ENCODE measurements at places on chromosomes 3 and 15. TPM values are rescaled to one million over a fixed set of nuclear protein-coding genes. Genes with fewer than 3 reads are reported as not detected.
A peak's percentile ranks its signal among the peaks of the same experiment; 100 is the strongest.

DNA sequence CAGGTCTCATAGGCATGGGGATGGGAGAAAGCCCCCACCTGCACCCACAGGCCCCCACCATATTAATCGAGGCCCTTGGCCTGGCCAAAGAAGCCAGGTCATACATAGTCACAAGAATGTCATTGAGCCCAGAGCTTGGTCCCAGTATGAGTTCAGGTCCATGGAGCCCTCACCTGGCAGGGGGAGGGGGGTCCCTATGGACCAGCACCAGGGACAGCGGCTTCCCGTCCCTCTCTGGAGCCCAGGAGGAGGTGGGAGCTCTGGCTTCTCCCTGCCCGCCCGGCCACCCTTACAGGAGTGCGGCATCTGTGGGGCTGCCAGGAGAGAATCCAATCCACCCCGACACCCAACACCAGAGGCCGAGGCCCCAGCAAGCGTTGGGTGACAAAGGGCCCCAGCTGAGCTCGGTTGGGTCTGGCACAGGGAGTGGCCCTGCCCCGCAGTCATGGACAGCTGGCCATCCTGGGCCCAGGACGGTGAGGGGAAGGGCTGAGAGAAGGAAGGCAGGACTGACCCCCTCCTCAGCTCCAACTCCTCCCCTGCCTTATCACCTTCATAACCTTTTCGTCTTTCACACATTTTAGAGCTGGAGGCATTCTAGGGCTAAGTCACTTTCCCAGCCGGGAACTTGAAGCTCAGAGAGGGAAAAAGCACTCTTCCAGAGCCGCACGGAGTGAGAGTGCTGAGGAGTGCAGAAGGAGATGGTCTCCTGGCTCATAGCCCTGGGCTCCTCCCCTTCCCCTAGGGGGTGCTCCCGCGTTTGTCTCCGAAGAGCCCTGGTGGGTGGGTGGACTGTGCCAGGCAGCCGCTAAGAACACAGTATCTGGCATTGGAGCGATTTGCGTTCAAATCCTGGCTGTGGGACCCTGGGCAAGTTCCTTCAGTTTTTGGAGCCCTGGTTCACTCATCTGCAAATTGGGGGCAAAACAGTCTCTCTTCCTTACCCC lies 54.6 kb downstream of the ATP2B2 start:
- no peak for DNase-seq

DNA sequence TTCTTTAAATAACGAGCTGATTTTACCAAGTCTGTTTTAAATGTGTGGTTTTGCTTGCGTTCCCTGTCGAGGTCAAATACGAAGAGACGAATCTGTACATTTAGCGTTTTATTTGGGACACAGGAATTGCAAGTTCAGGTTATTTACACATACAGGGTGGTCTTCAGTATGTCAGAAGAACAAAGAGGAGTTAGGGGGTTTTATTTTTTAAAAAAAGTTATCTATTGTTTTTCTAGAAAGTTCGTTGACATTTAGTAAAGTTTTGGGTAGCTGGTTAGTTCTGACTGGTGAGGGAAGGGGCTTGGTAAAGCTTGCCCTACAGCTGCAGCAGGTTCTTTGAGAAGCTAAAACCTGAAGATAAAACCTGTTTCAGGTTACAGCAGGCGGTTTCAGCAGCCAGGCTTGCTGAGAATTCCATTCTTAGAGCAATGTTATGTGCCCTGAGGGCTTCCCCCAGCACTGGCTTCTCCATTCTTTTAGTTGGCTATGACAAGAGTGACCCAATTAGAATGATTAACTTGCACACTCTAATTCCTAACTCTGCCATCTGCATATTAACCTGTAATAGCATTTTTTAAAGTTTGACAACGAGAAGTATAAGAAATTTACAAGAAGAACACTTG lies 815 bp upstream of the ZNF280D start:
- DNase-seq = no peak

- DNase-seq = no peak
These were observed 138.3 kb downstream of the TAFA4 start for GRCh38 chr3:68793759-68794701.

DNA sequence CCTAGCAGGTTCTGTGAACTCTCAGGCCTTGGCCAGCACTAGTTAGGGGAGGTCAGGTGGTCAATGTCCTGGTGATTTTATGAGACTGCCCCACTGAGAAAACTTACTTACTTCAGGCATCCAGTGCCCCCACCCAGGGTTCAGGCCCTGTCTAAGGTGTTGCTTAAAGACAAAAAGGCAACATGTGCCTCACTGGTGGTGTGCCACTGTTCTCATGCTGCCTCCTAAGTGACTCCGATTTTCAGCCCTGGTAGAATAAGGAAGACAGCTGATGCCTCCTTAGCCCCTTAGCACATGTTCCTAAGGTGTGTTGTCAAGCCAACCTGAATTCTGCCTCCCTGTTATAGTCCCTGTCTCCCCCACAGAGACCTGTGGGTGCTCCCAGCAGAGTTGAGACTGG lies 5.3 kb downstream of the RBM15B start:
- DNase-seq = peak; percentile 75

- DNase-seq = no peak
These were observed 524 bp downstream of the CHRM5 start for GRCh38 chr15:33968821-33969220.

DNA sequence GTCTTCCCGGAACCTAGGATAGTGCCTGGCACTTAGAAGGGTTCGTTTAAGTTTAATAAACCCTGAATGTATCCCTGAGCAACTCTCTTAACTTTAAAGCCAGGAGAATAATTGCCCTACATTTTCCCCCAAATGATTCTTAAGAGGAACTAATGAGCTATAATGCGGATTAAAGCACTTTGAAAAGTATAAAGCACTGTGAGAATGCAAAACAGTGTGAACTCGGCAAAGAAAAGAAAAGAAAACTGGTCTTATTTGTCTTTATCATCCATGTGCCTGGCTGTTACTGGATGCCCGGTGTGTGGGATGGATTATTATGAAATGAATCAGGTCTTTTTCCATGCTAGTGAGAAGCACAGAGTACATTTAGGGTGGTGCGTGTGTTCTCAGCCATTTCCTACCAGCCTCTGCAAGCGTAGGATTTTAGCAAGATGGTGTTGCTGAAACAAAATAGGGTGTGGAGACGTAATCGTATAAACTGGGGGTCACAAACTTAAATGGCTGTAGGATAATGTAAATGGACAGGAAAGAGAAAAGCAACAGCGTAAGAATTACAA lies 983 bp downstream of the KBTBD12 start:
- no peak for DNase-seq

- no peak for DNase-seq
These were observed 71.0 kb upstream of the PRR23E start for GRCh38 chr3:127121885-127122284.

DNA sequence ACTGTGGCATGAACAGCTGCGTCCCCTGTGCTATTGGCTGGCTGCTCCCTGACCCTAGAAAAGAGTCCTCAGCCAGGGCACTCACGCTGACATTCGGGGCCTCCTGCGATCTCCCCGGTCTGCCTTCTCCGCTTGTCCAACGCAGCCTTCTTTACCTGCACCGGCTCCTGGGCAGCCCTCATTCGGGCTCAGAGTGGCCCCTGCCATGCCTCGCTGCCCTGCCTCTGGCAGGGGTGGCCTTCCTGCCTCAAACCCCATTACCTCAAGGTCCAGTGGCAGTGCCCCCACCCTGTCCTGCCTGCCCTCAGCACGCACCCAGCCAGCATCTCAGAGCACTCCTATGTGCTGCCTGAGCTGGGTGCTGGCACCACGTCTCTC lies 86.5 kb downstream of the TBC1D2B start:
- no peak for DNase-seq

DNA sequence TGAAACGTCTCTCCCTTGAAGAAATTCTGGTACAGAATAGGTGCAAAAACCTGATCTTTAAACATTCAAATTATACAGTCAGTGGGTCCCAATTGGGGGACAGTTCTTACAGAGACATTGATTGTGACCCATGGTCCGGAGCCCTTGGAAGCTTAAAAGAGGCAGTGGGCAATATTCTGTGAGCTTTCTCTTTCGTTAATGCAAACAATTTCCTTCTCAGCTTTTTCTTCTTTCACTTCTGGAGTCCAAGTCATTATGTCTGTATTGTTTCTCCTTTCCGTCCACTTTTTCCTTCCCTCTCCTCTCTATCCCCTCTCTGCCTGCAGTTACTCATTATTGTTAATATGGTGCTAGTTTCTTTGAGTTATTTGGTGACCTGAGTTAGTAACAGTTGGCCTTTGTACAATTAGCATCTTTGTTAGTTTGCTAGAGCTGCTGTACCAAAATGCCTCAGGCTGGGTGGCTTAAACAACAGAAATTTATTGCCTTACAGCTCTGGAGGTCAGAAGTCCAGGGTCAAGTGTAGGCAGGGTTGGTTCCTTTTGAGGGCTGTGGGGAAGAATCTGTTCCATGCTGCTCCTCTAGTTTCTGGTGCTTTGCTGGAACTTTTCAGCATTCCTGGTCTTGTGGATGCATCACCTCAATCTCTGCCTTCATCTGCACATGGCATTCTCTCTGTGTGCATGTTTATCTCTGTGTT lies 102.6 kb downstream of the GMPS start:
- no peak for DNase-seq

DNA sequence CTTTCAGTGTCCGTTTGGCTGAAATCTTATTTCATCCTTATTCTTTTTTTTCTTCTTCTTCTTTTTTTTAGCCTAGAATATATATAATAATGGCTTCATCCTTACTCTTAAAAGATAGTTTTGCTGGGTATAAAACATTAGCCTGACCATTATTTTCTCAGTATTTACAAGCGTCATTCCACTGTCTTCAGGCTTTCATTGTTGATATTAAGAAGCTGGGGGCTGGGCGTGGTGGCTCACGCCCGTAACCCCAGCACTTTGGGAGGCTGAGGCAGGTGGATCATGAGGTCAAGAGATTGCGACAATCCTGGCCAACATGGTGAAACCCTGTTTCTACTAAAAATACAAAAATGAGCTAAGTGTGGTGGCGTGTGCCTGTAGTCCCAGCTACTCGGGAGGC lies 10.6 kb downstream of the ZNF710 start:
- DNase-seq = no peak

- DNase-seq = no peak
These were observed 158.6 kb upstream of the NR2E3 start for GRCh38 chr15:71651750-71652186.

DNA sequence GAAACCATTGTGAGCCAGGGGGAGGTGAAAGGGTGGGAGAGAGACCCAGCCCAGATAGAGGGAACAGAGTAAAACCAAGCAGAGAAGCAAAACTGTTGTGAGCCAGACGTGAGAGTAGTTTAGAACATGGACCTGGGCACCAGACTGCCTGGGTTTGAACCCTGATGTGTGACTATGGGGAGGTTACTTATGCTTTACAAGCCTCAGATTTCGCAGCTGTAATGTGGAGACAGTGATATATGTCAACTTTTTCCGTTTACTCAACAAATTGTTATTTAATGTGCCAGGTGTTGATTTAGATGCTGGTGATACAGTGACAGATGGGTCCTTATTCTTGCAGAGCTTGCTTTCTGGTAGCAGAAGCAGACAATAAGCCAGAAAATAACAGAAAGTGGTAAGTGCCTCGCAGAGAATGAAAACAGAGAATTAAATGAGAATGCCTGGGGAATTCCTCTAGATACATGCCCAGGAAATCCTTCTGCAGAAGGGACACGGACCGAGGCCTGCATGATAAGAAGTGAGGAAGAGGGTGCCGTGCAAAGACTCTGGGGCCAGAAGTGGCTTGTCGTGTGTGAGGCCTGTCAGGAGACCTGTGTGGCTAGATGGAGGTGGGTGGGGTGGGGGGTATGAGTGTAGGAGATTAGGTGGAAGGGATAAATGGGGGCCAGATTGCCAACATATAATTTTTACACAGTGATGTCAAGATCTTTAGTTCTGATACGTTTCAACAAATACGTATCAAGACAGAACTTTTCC lies 15.0 kb downstream of the KAT2B start:
- DNase-seq = no peak

DNA sequence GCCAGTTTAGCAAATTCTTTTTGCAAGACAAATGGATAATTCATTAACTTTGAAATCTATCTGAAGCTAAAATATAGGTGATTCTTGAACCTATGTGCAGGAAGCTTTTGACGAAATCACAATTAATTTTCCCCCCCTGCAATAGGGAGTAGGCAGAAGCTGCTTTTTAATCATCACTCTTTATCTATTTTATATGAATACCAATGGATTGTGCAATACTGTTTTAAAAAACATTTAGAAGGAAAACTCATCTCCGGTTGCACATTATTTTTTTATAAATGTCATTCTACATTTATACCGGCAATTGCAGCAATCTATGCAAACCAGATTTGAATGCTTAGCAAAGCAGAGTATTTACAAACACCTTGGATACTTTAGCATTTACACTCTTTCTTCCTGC lies 121.1 kb upstream of the TMCO5A start:
- no peak for DNase-seq

DNA sequence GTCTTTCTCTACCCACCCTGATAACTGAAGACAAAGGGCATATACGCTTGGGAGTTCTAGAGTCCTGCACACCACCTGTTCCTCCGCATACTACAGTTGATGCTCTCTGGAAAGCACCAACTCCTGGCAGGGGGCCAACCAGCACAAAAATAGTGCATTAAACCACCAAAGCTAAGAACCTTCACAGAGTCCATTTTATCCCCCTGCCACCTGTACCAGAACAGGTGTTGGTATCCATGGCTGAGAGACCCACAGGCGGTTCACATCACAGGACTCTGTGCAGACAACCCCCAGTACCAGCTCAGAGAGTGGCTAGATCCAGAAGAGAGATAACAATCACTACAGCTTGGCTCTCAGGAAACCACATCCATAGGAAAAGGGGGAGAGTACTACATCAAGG lies 114.4 kb upstream of the POU1F1 start:
- no peak for DNase-seq

- DNase-seq = no peak
These were observed 70.0 kb upstream of the LIMD1 start for GRCh38 chr3:45524565-45524964.

DNA sequence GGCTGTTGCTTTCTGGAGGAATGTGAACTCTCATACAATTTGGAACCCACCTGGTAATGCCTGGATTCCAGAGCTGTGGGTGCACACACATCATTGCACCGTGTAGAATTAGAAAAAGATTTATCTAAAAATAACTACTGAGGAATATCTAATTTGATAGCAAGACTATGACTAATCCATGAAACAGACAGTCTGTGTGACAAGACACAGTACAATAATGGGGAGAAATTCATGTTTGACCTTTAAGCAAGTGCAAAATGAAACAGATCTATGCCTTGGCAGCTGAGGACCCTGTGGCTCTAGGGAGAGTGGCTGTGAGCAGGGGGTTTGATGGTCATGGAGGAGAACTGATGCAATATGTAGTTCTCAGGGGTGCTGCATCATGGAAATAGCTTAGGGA lies 7.9 kb upstream of the DOCK3 start:
- DNase-seq = no peak

The SKOR1 gene
- total RNA-seq = 0.26 TPM

The RHOV gene
- total RNA-seq = not detected

The SERPINI2 gene
- not detected for total RNA-seq

The C3orf22 gene
- not detected for total RNA-seq

The FBXW12 gene
- total RNA-seq = not detected

The MYH15 gene
- 0.29 TPM for total RNA-seq

The CAMK2N2 gene
- not detected for total RNA-seq

The SLC30A4 gene
- total RNA-seq = 8.5 TPM

The GOLGA8M gene
- 5.8 TPM for total RNA-seq

The IQCH gene
- total RNA-seq = 0.45 TPM

The TMIE gene
- 0.19 TPM for total RNA-seq

The GOLGA8S gene
- total RNA-seq = 0.26 TPM

The AADAC gene
- 0.93 TPM for total RNA-seq

The DOCK3 gene
- 0.51 TPM for total RNA-seq

Data from mesenteric fat pad (tissue), 1 donor.